ENCODE measurements at places on chromosomes 5 and 9.

- DNase-seq, result no peak
These were observed 1329.4 kb downstream of the PTPRD start for GRCh38 chr9:9283159-9283986.

DNA sequence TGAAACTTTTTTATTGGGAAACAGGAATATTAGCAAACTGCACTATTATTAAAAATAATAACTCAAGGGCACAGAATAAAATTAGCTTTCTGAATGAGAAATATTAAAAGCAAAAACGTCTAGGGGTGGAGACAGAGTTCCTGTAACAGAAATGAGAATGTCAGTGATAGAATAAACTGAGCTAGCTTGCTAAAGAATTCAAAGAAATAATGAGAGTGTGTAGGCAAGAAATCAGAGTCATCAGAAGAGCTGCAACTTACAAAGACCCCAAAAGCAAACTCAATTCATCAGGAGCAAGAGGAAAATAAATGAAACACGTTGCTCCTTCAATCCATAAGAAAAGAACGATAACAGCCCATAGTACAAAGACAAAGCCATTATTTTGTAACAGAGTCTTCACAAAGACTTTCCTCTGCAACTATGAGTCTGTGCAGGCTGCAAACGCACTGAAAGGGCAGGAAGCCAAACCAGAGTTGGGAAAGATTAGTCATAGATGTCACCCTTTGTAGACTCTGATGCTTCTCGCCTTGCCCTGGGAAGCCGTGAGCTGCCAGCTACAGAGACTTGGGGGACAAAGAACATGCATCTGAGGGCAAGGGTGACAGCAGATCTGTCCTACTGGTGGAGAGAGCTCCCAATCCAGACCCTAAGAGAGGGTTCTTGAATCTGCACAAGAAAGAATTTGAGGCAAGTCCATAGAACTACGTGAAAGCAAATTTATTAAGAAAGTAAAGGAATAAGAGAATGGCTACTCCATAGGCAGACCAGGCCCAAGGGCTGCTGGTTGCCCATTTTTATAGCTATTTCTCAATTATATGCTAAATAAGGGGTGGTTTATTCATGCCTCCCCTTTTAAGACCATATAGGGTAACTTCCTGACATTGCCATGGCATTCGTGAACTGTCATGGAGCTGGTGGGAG, 40.8 kb downstream of the SHC3 start:
- DNase-seq, result peak; percentile 97

- DNase-seq, result peak; percentile 20
These were observed 66.2 kb downstream of the MPDZ start for GRCh38 chr9:13213337-13213736.

GRCh38 chr9:138095813-138096518, 218.4 kb downstream of the CACNA1B start:
- DNase-seq, result no peak
